A549 treated with CORT108297 at 1 μM for 4 hours (cell line): ENCODE measurements at places on chromosomes 2 and 18. TPM values are rescaled to one million over a fixed set of nuclear protein-coding genes. Genes with fewer than 3 reads are reported as not detected.

The MATN3 gene
- total RNA-seq, result 9.1 to 16.9 TPM (median 14.0 TPM) in 5 replicates

The SPC25 gene
- 15.7 to 21.5 TPM (median 20.3 TPM) in 5 replicates for total RNA-seq

The IL1RL2 gene
- total RNA-seq, result 0.05 TPM in 1 of 5 replicates, not detected in the others

The PGAP1 gene
- 1.8 to 2.9 TPM (median 2.7 TPM) in 5 replicates for total RNA-seq

The LGALSL gene
- 7.7 to 10.8 TPM (median 8.7 TPM) in 5 replicates for total RNA-seq

The PDE11A gene
- 0.21 to 0.71 TPM (median 0.50 TPM) in 5 replicates for total RNA-seq
